GOT3 (cell line): ENCODE measurements at places on chromosomes 6 and 20.

GRCh38 chr6:422433-423054 is 31.0 kb downstream of the IRF4 start:
- peak; percentile 33 for DNase-seq

DNA sequence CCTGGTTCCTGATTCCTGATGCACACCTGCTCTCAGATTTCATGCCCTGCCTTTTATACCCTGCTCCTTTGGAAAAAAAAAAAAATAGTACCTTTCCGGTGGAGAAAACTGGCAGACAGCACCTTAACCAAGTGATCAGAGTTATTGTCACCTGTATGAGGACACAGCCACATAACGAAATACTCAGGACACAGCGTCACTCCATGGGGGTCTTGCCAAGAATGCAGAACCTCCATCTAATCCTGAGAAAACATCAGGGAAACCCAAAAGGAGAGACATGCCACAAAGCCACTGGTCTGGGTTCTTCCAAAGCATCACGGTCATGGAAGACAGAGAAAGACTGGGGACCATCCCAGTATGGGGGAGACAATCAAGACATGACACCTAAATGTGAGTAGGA is 29.1 kb downstream of the BFSP1 start:
- DNase-seq, result no peak

DNA sequence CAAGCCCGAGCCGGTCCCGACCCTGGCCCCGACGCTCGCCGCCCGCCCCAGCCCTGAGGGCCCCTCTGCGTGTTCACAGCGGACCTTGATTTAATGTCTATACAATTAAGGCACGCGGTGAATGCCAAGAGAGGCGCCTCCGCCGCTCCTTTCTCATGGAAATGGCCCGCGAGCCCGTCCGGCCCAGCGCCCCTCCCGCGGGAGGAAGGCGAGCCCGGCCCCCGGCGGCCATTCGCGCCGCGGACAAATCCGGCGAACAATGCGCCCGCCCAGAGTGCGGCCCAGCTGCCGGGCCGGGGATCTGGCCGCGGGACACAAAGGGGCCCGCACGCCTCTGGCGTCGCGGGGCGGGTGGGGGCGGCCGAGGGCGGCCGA is 37.5 kb downstream of the YTHDF1 start:
- no peak for DNase-seq

- DNase-seq, result no peak
Observed at GRCh38 chr20:54275359-54276111, 67.6 kb downstream of the PFDN4 start.

DNA sequence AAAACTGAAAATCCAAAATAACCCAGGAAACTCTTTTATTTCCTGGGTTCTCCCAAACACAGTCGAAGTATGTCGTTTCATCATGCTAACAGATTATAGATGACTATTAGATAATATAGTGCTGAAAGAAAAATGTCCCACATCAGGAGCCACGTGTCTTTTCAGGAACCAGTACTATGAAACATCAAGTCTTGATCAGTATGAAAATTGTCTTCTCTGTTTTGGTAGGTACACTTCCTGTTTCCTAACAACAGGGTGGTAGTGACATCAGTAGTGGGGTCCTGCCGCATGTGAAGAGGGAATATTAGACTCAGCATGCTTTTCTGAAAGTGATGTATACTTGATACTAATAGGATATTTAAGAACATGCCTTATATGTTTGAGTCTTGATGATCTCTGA is 136.7 kb downstream of the HIVEP1 start:
- DNase-seq, result no peak

GRCh38 chr20:35342154-35342769 is 50.0 kb upstream of the FAM83C start:
- DNase-seq, result no peak

DNA sequence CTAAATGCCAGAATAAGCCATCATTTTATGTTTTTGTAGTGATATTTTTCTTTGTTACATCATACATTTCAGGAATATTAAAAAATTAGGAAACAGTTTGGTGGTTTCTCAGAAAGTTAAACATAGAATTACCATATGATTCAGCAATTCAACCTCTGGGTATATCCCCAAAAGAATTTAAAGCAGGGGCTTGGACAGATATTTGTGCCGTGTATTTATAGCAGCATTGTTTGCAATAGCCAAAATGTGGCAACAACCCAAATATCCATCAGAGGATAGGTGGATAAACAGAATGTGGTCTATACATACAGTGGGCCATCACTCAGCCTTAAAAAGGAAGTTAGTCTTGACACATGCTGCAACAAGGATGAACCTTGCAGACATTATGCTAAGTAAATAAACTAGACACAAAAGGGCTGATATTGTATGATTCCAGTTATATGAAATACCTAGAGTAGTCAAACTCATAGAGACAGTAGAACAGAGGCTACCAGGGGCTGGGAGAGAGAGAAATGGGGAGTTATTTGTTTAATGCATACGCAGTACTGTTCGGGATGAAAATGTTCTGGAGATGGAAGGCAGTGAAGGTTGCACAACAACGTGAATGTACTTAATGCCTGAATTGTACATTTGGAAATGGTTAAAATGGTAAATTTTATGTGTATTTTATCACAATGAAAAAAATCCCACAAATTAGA is 18.9 kb upstream of the TRAF3IP2 start:
- DNase-seq, result no peak

- no peak for DNase-seq
Observed at GRCh38 chr20:48310305-48310704, 517.5 kb downstream of the PREX1 start.

DNA sequence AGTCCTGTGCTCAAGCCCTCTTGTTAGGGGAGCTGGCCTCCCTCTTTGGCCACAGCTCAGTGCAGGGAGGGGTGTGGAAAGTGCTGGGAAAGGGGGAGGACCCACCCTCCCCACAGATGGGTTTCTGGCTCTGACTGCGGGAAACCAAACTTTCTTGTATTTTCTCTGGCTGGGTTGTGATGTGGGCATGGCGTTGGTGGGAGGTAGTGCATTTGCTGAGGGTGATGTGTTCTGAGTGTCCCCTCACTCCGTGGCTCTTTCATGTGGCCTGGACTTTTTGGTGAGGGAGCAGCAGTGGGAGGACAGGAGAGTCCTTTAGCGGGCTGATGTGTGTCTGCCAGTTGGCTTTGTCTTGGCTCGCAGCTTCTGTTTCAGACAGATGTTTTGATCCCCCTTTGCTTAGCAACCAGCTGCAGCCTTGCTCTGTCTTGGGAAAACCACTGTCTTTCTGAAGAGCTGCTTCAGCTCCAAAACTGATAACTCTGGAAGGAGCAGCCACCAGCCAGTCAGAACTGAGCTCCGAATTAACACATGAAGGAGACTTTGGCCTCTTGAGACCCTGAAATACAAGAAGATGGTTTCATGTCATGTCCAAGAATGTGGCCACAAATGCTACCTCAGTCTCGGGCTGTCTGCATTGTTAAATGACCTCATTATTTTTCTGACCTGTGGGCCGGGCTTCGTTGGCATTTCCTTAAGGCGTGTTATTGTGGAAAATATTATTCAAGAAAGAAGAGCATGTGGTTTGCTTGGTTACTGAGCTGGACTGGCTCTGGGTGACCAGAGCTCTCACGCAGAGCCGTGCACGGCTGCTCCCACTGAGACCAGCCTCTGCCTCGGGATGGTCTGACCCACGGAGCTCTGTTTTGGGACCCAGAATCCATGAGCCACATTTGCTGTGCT is 21.5 kb downstream of the SYNJ2 start:
- peak; percentile 44 for DNase-seq
